Activated CD4-positive, alpha-beta T cell treated with anti-CD3 and anti-CD28 coated beads for 24 hours (primary cell): ENCODE measurements at places on chromosomes 5 and 9.
A peak's percentile ranks its signal among the peaks of the same experiment; 100 is the strongest.

GRCh38 chr5:133838286-133838685 is 130.1 kb downstream of the C5orf15 start:
- no peak for DNase-seq

GRCh38 chr5:173964506-173964905 is 24.5 kb upstream of the C5orf47 start:
- no peak for DNase-seq

- DNase-seq: no peak
These were observed 176.3 kb upstream of the PPP1R26 start for GRCh38 chr9:135303280-135303647.

- no peak for DNase-seq
These were observed 53.0 kb downstream of the TSSK1B start for GRCh38 chr5:113381791-113382190.

GRCh38 chr5:113250341-113250953 is 184.3 kb downstream of the TSSK1B start:
- DNase-seq: no peak

DNA sequence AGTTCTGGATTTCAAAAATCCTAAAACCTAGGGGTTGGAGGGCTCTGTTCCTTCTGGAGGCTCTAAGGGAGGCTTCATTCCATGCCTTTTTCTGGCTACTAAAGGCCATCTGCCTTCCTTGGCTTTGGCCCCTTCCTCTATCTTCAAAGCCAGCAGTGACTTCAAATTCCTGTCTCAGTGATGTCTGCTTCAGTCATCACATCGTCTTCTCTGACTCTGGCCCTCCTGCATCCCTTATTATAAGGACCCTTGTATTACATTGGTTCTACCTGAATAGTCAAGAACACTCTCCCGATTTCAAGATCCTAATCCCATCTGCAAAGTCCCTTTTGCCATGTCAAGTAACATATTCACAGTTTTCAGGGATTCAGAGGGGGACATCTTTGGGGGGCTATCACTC is 60.3 kb downstream of the GNA14 start:
- no peak for DNase-seq

DNA sequence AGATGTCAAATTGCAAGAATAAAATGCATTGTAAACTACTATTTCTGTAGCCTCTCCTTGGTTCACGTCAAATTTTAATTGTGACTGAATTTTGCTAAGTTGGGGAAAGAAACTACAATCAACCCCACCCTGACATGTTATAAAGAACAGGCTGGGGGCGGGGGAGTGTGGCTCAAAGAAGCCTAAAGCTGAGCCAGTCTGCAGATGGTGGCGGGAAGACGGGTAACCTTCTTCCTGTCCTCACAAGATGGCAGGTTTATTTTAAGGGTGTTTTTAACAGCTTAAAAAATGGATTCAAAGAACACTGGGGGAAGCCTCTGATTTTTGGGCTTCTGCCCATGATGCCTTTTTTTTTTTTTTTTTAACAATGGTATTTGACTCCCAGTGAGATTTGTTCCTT is 68.5 kb upstream of the MELK start:
- no peak for DNase-seq

DNA sequence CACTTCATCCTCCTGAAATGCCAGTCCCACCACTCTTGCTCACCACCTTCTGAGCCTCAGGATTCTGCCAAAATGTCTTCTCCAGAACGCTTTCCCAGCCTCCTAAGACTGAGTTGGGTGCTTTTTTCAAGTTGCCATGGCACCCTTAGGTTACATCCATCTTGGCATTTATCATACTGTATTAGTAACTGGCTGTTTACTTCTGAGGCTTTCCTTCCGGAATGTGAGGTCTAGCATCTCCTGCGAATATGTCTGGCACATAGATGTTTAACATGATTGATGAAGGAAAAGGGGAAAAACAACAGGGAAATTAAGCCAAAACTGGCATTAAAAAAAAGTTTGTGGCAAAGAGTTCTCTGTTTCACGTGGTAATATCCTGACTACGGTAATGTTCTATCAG is 24.9 kb downstream of the RNF130 start:
- no peak for DNase-seq

DNA sequence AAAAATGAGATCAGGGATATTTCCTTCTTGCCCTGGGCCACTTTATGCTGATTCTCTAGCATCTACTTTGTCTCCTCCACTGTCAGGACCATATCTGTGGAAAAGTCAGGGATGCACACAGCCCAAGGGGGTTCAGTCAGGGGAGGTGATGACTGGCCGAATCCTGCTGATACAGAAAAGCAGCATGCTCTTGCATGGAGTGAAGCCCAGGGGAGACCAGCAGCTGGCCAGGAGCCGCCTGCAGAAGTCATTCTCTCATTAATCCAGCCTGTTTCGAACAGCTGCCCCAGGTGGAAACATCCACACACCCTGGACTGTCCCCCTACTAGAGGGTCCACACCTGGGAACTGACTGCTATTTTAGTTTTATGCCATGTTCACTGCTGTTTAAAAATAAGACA is 177.1 kb downstream of the ATP10B start:
- DNase-seq: no peak

DNA sequence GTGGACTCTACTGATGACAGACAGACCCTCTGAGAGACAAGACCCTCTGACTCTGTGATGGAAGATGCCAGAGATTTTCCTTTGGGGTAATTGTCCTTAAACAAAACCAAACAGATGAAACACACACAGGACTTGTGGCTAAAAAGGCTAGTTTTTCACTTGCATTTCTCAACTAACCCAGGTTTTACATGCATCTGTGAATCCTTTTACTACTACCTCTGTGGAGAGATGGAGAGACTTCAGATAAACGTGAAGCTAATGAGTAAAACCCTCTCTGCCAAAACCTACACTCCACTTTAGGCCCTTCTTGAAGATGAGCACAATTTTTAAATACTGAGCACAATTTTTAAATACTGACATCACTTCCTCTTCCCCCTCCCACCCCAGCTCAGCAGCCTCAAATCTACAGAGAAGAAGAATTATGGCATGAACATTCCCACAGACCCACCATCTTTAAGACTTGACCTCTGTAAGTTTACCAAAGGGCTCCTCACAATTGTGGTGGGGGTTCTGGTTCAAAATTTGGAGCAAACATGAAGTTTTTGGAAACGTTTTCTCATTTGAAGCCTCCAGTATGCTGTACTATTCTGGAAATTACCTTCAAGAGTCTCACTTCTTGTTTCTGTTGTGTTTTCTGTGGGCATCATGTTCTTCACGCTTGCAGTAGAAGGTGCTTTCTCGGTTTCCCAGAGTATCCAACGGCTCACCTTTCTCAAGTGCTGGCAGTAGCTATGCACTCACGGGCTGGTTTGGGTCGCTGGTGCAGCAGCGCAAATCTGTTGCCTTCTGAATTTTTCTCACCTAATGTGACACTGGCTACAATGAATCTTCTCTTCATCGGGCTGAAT is 42.7 kb downstream of the ACER2 start:
- no peak for DNase-seq

DNA sequence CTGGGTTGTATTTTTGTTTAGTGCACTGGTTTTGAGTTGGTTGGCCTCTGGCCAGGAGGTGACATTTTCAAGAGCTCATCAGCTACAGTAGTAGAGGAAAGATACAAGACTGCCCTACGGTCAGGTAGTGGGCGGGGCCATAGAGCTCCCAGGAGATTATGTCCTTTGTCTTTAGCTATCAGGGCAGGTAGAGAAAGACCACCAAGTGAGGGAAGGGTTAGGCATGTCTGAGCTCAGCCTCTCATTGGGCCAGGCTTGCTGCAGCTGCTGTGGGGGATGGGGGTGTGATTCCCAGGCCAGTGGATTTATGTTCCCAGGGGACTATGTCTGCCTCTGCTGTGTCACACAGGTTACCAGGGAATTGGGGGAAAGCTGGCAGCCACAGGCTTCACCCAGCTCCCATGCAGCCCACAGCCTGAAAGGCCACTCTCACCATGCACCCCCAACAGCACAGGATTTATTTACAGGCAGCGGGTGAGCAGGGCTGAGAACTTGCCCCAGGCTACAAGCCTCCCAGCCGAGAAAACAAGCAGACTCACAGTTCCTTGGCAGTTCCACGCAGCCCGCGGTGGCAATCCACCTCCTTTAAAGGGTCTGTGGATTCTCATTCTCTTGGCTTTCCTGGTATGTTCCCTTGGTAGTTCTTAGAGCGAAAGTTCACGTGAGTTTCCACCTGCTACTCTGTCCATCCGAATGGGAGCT is 37.5 kb upstream of the BOD1 start:
- no peak for DNase-seq

- peak; percentile 12 for DNase-seq
These were observed at the start of gene OCLN for GRCh38 chr5:69492391-69492922. OCLN (plus strand) TSS chr5:69492790; CDS start chr5:69504245, 11,455 bp downstream.

DNA sequence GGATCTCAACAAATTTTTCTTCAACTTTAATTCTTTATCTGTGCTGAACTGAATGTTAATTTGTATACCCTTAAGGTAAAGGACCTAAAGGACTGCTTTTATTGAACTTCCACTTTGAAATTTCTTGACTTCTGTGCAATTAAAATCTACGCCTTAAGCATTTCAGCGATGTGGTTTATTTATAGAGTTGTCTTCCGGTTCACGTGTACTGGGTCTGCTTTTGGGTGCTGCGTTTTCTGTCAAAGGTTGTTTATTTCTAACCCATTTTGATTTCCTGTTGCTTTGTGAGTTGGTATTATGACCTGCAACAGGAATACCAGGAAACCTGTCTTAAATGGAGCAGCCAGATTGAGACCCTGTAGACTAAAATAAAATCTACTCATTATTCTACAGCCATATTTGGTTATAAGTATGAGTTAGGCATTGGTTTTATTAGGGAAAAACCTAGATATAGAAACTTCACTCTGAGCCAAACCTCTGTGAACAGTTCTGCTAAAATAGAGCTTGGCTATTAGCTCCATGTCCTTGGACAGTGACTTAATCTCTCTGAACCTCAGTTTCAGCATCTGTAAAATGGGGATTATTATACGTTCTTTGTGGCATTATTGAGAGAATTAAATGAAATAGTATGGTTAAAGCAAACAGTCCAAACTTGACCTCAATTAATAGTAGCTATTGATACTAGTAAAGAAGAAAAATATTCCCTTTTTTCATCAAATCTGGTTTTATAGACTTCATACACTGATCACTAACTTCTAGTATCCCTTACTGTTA is 3.5 kb downstream of the MRRF start:
- DNase-seq: no peak

- no peak for DNase-seq
These were observed 544.1 kb downstream of the RAB3C start for GRCh38 chr5:59126708-59127573.

DNA sequence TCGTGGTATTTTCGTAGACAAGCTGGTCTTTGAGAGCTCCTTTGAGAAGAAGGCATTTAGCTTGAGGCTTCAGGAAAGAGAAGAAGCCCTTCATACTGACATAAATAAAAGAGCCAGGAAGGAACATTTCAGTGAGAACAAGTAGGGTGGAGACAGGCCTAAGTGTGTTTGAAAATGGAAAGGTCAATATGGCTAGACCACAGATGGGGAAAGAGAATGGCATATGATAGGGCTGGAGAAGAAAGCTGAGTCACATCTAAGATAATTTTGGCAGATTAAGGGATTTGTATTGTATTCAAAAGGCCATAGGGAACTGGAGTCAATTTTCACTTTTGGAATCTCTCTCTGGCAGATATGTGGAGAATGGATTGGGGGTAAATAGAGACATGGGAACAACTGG is 374.9 kb downstream of the TMEM38B start:
- no peak for DNase-seq

GRCh38 chr5:41365369-41365768 is 145.0 kb downstream of the PLCXD3 start:
- no peak for DNase-seq

GRCh38 chr5:181086884-181087205 is 44.1 kb downstream of the OR2V1 start:
- no peak for DNase-seq

DNA sequence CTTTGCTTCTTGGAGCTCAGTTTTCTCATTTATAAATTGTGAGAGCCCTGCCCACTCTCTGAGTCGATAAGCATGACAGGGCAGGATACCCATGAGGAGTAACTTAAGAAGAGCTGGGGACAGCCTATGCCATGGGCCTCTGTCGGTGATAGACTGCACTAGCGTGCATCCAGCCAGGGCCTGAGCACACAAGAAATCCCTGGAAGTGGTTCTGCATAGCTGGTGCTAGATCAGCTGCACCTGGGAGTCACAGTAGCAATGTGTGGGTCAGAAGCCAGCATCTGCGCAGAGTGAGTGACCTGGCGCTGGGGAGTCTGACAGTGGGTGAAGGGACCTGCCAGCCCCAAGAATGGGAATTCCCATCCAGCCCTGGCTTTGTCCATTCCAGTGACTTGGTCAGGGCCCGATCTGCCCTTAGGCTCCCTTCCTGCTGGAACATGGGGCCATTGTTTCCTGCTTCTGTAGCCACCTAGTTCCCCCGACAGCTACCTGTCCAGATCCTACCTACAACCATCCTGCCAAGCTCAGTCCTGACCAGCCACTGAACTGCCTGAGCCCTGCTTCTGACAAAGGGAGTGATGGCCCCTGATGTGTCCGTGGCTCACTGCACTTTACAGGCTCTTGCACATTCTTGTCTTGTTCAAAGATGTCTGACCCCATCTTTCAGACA is 35.9 kb upstream of the NANS start:
- DNase-seq: no peak

- no peak for DNase-seq
These were observed 36.2 kb upstream of the RAPGEF1 start for GRCh38 chr9:131776036-131776435.

GRCh38 chr5:163478126-163478981 is 17.9 kb downstream of the HMMR start:
- no peak for DNase-seq

DNA sequence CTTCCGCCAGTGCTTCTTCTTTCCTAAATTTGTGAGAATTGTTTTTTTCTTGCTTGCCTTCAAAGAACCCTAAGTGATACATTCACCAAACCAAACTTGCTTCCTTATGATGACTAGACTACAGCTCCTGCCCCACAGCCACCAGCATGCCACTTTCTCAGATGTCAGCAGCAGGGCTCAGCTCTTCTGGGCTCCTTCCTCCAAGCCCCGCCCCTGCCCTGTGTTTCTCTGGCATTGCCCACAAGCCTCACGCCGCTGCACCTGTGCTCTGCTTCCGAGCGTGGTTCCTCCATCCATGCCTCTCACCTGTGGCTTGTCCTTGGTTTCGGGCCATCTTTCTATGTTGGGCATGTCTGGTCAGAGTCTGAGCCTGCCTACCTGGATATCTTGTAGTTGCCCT is 10.6 kb downstream of the UNC5A start:
- no peak for DNase-seq

DNA sequence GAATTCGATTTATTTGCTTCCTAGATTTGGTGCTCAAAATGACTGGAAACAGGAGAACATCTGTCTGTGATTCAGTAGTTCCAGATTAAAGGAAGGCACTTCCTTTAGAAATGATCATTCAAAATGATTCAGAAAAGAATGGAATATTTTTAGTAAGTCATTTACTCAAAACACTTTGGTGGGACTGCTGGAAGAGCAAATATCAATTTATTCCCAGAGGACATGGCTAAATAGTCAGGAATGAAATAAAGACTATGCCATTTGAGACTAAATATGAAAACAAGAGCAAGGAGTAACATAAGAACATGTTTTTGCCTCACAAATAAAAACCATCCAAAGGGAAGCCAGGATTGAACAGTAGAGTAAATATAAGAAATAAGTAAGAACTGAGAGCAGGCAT is 138.6 kb upstream of the RASA1 start:
- DNase-seq: no peak

GRCh38 chr9:34675048-34675714 is 12.7 kb upstream of the CCL27 start:
- peak; percentile 65 for DNase-seq

GRCh38 chr9:72478966-72479365 is 42.4 kb upstream of the TMC1 start:
- no peak for DNase-seq
